ENCODE measurements at places on chromosomes 3 and 15. TPM values are rescaled to one million over a fixed set of nuclear protein-coding genes. Genes with fewer than 3 reads are reported as not detected.

Gene CHRNA7
- total RNA-seq = 0.77 TPM

Gene GPR87
- total RNA-seq = not detected

Gene INO80
- total RNA-seq = 11.1 TPM

Gene IL17RB
- total RNA-seq = 2.6 TPM

Gene NRG4
- total RNA-seq = not detected

Gene EPHB3
- 1.7 TPM for total RNA-seq

Gene NR1I2
- total RNA-seq = not detected

Gene SLC9C1
- total RNA-seq = 0.26 TPM

Gene AADACL2
- not detected for total RNA-seq

Gene ZBBX
- not detected for total RNA-seq

Gene ROBO1
- 18.7 TPM for total RNA-seq

Gene PAQR5
- total RNA-seq = 1.2 TPM

Gene SH3BP5
- 21.7 TPM for total RNA-seq

Gene ZNF106
- total RNA-seq = 380 TPM

Gene ZPLD1
- not detected for total RNA-seq

Gene ANKRD63
- total RNA-seq = not detected

Gene KNG1
- total RNA-seq = 0.24 TPM

Gene ASB7
- total RNA-seq = 5.9 TPM

Gene AHSG
- total RNA-seq = 0.15 TPM
